Thoracic aorta (tissue), 2 donors: ENCODE measurements at places on chromosomes 5 and 9.
A peak's percentile ranks its signal among the peaks of the same experiment; 100 is the strongest.

DNA sequence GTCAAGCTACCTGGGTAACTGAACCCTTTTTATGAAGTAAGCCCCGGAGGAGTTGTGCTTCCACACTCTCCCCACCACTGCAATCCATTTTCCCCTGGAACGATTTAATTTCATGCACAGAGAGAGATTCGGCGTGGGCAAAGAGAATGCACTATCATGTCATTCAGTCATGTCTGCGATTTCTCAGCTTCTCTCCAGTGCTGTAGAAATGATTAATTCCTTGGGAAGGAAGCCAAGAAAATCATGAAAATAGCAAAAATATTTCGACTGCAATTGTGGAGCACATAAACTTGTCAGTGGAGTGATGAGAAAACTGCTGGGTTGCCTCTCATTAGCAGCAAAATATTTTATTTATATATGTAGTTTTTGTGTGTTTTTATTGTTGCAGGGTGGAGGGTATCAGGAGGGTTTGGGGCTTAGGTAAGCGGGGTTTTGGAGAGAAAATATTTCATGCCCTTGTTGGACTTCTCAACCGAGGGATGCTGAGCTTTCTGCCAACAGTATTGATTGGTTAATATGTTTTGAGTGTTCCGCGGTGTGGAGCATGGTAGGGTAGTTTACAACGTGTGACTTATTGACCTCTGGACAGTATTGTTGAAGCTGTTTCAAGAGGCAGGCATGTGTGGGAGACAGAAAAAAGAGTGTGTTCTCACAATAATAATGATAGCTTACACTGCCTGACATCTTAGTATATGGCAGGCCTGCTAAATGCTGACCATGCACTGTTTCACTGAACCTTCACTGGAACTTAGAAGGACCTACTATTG is 69.3 kb downstream of the SGCD start:
- DNase-seq: no peak

GRCh38 chr5:144377207-144377606 is 206.5 kb downstream of the KCTD16 start:
- no peak for DNase-seq

GRCh38 chr5:153988510-153988909 is 50.2 kb downstream of the FAM114A2 start:
- DNase-seq: no peak

GRCh38 chr5:177369645-177370440 is 12.1 kb downstream of the RGS14 start:
- DNase-seq: no peak

GRCh38 chr5:136143312-136143711 is 10.7 kb downstream of the SMAD5 start:
- no peak for DNase-seq

- DNase-seq: no peak
Observed at GRCh38 chr5:34923694-34924461, 5.5 kb upstream of the DNAJC21 start.

GRCh38 chr9:99023231-99023630 is 79.5 kb downstream of the COL15A1 start:
- no peak for DNase-seq

- no peak for DNase-seq
Observed at GRCh38 chr5:153619771-153620170, 129.3 kb downstream of the GRIA1 start.

- no peak for DNase-seq
Observed at GRCh38 chr9:92605224-92605623, 64.7 kb downstream of the IPPK start.

- DNase-seq: peak; percentile 67
Observed at GRCh38 chr5:129904102-129904666, at the start of gene CHSY3. TSS of gene CHSY3 (plus strand) at chr5:129904465.

DNA sequence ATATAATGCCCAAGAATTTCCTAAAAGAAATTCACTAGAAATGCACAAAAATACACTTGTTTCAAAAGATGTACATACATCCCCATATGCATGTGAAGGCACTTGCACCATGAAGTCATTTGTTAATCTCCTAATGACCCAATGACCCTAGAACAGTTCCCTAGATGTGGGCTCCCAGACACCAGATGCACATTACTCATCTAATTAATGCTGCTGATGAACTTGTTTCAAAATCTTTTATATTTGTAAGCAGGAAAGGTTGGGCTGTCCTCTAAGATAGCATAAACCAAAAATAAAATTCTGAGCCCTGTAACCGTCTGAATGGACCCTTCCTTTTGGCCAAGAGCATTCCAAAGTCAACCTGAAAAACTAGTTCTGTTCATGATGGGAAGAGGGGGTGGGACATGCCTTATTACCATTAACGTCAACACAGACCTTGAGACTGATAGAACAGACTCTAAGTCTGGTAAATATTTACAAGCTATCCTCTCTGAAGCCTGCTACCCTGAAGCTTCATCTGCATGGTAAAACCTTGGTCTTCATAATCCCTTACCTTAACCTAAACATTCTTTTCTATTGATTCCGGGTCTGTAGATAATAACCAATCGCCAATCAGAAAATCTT is 91.0 kb upstream of the DAPK1 start:
- no peak for DNase-seq

DNA sequence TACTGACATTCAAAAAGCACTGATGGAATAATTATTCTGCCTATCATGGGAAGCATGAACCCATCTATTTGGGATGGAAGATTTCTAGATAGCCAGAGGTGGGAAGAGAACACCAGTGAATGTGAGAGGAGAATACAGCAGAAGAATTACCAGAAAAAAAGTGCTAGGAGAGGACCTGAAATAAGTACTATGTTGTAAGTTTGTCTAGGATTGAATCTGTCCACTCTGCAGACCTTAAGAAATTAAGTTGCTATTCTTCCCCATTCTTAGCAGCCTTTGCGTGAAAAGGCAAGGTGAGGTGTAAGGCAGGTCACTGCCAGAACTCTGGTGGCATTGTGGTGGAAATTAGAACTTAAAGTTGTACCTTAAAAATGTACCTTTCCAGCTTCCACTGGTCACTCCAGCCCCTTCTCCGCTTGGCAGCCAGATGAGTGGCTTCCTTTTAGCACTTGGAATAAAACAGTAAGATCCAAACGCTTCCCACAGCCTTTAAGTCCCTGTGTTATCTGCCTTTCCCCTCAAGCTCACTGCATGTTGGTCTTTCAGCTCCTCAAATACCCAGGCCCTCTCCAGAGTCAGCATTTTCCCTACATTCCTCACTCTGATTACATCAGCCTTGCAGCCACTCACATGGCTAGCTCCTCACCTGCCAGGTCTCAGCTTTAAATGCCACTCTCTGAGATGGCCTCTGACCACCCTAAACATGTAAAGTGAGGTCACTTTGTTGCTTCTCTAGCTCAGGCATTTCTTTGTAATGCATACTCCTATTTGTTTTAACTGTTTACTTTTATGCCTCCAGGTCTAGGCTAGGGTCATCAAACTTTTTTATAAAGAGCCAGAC is 253.0 kb downstream of the EPB41L4A start:
- no peak for DNase-seq

- no peak for DNase-seq
Observed at GRCh38 chr9:16519001-16519400, 351.5 kb downstream of the BNC2 start.

- DNase-seq: no peak
Observed at GRCh38 chr5:174313615-174314014, 268.1 kb downstream of the NSG2 start.
